ENCODE measurements at places on chromosomes 7 and 10.

DNA sequence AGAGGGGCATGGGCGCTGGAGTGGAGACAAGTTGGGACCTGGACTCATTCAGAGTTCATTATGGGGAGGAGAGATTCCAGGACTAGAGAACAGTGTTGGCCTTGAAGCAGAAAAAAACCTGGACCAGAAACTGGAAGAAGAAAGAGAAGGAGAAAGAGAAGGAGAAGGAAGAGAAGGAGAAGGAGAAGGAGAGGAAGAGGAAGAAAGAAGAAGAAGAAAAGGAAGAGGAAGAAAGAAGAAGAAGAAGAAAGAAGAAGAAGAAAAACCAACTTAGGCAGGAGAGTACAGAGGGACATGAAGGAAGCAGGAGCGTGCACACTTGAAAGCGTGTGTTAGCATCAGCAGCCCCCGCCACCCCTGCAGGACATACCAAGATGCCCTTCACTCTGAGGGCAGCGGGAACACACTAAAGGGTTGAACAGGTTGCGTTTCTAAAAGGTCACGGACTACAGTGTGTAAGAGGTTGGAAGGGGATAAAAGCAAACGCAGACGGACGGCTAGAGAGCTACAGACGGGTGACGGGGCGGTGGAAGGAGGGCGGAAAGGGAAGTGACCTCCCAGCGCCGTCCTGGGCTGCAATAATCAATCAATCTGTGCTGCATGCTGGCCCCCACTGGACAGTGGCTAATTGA lies 95.3 kb downstream of the SEC61G start:
- DNase-seq, result no peak

DNA sequence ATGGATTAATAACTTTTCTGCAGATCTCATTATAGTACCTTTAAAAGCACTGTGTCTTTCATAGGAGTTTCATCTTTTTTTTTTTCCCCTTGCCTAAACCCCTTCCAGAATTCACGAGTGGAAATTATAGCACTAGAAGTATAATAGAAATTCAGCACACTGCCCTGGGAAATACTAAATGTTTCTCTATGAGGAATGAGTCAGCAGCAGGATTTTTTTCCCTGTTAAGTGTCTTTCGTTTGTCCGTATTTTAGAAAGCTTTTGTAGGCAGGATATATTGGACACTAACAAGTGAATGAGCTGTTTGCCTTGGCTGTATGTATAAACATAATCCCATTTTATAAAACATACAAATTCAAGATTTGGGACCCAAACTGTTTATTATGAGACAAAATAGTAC lies 105.8 kb downstream of the EXOC4 start:
- DNase-seq, result peak; percentile 70

DNA sequence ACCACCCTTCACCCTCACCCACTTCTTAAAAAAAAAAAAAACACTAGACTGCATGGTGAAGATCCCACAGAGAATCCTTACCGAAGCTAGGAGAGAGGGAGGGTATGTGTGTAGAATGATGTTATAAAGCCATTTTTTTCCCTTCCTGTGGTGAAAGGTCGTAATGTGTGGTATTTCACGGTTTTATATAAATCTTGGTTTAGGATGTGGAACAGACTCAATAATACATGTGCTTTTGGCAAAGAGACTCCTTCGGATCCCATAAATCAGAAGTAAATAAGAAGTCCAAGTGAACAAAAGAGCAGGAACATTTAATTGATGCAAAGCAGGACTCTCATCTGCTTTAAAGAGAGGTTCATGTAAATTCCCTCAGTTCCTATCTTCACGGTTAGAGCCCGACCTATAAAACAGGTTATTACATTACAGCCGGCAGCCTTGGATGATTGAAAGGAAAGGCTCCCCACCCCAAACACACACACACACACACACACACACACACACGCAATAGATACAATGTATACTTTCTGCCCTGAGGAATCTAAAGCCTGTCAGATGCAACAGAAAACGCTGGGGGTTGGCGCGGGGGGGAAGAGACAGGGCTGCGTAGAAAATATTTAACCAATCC lies 8.8 kb downstream of the DLX5 start:
- DNase-seq, result peak; percentile 80

- DNase-seq, result no peak
Observed at GRCh38 chr10:130606001-130606405, 469.8 kb downstream of the GLRX3 start.

- no peak for DNase-seq
Observed at GRCh38 chr7:97847791-97848190, 24.4 kb downstream of the ASNS start.

DNA sequence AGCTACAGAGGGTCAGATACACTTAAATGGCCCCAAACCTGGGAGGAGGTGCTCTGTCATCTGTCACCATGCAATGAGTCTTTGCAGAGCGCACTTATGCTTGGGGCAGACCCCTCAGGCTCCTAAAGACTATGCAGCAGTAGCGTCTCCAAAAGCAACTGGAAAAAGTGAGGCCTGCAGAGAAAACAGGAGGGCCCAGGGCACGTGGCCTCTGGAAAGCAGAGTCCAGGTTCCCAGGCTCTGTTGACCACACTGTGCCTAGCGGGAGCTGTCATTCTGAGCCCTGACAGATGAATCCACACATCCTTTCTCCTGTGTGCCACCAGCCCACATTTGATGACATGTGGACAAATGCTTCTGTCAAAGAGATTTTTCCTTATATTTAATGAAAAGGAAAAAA lies 66.4 kb downstream of the MINDY4 start:
- DNase-seq, result no peak

GRCh38 chr7:134357486-134357885 lies 40.8 kb upstream of the SLC35B4 start:
- DNase-seq, result no peak

DNA sequence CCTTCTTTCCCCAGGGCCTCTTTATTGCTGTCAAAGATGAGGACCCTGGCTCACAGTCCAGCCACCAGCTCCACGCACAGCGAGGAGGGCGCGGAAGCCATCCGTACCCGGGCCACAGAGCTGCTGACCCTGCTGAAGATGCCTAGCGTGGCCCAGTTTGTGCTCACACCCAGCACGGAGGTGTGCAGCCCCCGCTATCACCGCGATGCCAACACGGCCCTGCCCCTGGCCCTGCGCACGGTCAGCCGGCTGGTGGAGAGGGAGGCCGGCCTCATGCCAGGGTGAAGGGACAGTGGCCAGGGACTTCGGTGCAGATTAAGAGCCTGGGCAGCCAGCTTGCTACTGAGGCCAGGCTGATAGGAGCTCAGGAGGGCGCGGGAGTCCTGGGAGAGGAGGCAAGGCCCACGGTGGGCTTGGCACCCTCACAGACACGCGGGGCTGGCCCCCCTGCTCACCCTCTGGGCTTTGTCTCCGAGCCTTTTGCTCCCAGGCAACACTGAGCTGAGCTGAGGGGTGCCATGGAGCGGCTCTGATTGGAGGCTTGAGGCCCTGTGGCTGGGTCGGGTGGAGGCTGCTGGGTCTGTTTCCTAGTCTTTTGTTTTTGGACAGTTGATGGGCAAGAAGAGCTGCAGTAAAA lies 15.8 kb downstream of the AP5Z1 start:
- peak; percentile 66 for DNase-seq

- no peak for DNase-seq
Observed at GRCh38 chr10:115706026-115706425, 567.0 kb downstream of the GFRA1 start.

DNA sequence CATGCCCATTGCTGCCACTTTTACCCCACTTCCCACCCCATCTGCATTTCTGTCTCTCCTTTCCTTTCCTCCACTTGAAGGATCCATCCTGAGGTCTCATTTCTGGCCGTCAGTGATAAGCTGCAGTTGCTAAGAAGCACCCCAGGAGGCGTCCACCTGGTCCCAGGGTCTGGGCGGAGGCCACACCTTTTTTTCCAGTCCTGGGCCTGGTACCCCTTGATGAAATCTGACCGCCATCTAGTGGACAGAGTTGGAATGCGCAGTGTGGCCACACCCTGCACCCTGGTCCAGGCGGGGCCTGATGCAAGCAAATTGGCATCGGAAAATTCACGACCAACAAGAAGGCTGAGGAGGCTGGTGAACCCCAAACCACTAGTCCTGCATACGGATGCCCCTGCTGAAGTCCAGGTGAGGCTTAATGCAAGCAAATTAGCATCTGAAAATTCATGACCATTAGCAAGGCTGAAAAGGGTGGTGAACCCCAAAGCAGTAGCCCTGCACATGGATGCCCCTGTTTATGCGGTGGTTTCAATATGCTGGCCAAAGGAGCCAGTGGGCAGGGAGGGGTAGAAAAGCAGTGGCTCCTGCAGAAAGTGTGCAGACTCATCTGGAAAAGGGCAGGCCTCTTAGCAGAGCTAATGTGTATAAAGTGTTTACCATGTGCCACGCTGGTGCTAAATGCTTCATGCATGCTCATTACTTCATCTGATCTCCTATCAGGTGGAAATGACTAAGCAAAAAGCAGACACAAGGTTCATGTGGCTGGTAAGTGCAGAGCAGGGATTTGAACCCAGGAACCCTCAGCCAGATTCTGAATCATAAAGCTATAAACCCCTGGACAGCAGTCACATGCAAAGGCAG lies 43.2 kb downstream of the GPAM start:
- peak; percentile 80 for DNase-seq

DNA sequence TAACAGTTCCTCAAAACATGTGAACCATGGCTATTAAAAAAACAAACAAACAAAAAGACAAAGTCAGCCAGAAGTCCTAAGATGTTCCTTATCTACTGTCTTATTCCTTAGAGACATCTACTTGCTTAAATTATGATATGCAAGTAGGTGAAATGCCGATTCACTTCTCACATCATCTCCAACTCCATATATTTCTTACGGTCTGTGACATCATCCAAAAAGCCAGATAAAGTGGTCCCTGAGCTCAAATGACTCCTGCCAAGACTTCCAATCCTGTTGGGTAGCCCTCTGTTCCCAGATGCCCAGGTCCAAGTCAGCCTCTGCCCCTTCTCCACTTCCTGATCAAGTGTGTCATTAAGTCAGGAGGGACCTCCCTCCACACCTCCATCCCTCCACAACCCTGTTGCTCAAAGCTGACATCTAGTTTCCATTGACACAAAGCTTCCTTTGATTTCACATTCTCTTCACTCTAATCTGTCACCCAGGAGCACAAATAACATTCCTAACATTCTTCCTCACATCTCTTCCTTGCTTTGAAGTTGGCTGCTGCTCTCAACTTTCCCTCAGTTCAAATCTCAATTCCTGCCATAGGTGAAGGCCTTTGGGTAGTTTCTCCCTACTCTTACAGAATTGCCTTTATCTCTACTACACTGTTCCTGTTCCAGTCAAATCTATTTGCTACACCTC lies 56.1 kb upstream of the PDLIM1 start:
- DNase-seq, result no peak

DNA sequence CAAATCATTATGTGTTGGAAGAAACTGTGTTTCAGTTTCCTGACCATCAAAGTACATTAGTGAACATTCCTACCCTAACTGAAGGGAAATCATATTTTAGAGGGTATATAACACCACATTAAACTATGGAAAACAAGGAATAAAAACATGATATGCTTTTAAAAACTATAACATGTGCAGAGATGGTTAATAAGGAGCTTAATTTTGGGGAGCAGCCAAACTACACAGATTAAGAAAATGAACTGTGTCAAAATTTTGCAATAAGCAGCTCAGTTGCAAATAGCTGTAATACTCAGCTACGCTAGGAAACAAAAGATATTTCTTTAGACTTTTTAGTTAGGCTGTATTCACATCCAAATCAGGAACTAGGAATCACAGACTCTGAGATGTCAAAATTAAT lies 1115.7 kb upstream of the CELF2 start:
- DNase-seq, result no peak

DNA sequence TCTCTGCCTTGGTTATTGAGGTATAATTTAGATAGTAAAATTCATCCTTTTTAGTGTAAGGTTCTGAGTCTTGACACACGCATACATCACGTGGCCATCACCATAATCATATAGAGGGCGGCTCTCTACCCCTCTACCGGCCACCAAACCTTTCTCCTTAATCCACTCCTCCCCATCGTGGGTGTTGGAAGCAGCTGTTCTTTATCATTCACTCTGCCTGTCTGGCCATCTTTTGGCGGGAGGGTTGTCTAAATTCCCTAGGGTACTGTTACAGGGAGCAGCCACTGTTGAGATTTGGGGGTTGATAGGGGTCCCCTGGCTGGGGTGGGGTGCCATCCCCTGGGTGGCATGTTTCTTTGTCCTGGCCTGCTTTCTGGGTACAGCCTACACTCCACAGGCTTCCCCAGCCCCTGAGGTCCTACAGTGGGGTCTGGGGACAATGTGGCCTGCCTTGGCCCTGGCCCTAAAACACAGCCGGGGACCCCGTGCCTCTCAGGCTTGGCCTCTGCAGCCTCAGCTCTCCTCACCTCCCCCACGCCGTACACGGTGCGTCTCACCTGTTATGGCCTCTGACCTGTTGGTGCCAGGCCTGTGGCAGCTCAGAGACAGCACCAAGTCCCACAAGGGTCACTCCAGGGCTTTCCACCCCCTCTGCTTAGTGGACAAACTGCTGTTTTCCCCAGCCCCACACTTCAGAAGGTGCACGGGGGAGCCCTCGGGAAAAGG lies 17.5 kb downstream of the AMZ1 start:
- DNase-seq, result no peak

GRCh38 chr10:117364110-117364960 lies 10.9 kb downstream of the PDZD8 start:
- no peak for DNase-seq

- DNase-seq, result no peak
Observed at GRCh38 chr7:133662830-133663229, 410.0 kb downstream of the EXOC4 start.

- no peak for DNase-seq
Observed at GRCh38 chr10:7766241-7766640, 21.6 kb downstream of the KIN start.

DNA sequence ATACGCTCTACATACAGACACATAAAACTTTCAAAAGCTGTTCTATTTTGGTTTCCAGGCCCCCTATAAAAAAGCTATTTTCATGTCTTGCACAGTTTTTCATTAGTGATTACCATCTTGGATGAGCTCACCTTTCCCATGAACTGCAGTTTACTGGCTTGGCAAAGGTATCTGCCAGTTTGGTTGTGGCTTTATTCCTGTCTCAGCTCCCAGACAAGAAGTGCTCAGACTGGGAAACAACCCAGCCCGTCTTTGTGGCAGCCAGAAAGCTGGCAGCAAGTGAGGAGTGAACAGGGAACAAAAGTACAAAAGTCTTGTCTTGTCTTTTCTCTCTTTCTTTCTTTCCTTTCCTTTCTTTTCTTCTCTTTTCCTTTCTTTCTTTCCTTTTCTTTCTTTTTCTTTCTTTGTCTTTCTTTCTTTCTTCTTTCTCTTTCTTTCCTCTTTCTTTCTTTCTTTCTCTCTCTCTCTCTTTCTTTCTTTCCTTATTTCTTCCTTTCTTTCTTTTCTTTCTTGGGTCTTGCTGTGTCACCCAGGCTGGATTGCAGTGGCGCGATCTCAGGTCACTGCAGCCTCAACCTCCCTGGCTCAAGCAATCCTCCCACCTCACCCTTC lies 138.8 kb downstream of the CFAP58 start:
- DNase-seq, result no peak

GRCh38 chr10:97135464-97135863 lies 50.3 kb downstream of the SLIT1 start:
- no peak for DNase-seq

DNA sequence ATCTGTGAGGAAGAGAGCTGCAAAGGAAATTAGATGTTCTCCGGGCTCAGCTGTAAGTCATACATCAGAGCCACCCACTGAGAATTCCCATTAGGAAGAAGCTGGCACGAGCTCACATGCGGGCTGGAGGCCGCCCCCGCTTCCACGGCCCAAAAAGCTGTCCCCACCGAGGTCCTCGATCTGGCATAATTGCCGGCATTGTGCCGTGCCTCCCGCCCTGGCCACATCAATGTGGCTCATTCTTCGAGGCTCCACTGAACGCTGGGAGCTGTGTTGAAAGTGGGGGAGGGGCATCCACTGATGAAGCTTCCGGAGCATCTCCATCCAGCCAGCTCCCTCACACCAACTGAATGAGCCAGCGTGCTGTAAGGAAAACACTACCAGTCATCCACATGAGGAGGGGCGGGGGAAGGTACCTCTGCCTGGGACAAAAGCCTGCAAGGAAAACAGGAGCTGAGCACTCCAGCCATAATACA lies 173.1 kb downstream of the PTPRN2 start:
- DNase-seq, result peak; percentile 62

Data from osteoblast (primary cell).